IMR-90 (cell line): ENCODE measurements at places on chromosomes 7 and 10. TPM values are rescaled to one million over a fixed set of nuclear protein-coding genes. Genes with fewer than 3 reads are reported as not detected.
A peak's percentile ranks its signal among the peaks of the same experiment; 100 is the strongest.

- DNase-seq = no peak
- no peak overlapping the region for H3K4me3 ChIP-seq
- H3K36me3 ChIP-seq = 0 out of 2 replicates have a peak, but pooled peaks cover 1% of the 10 kb centered on the region
- no peaks in the 10 kb centered on the region for H3K27me3 ChIP-seq
Measured at GRCh38 chr10:102705531-102705930, 8.7 kb downstream of the ARL3 start.

GRCh38 chr10:47350671-47351640 is 2.8 kb downstream of the RBP3 start:
- no peak for DNase-seq
- H3K27ac ChIP-seq = no peak overlapping the region
- H3K4me1 ChIP-seq = no peaks in the 10 kb centered on the region
- H3K36me3 ChIP-seq = no peaks in the 10 kb centered on the region
- peaks cover 35% of the 10 kb centered on the region for H3K27me3 ChIP-seq
- H3K4me3 ChIP-seq = no peak overlapping the region

DNA sequence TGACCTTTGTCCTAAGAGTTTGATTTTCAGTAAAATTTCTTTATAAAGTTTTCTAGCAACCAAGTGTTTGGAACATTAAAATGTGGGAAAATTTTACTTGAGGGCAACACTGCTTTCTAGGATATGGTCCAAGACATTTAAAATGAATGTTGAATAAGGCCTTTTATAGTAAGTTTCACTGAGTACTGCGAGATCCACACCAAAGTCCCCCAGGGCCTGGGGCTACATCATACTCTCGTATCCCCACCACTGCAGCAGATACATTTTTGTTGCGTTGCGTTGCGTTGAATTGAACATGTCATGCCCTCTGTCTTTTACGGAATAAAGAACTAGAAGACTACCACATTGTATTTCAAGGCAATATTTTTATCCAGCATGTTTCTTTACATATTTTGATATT is 44.5 kb downstream of the PRTFDC1 start:
- H3K27ac ChIP-seq = no peak overlapping the region
- no peaks in the 10 kb centered on the region for H3K4me1 ChIP-seq
- DNase-seq = no peak
- H3K4me3 ChIP-seq = no peak overlapping the region
- no peaks in the 10 kb centered on the region for H3K27me3 ChIP-seq

GRCh38 chr10:85614566-85614965 is 752.0 kb downstream of the GRID1 start:
- no peak overlapping the region for H3K4me3 ChIP-seq
- H3K27ac ChIP-seq = no peak overlapping the region

- no peaks in the 10 kb centered on the region for H3K27me3 ChIP-seq
- H3K4me3 ChIP-seq = peak overlapping the region; percentile 91
Measured at GRCh38 chr7:5528071-5528814, 104.6 kb upstream of the TNRC18 start.

- peak overlapping the region; percentile 7; the same call in 1 of the 2 replicates for H3K27ac ChIP-seq
- H3K27me3 ChIP-seq = no peaks in the 10 kb centered on the region
- DNase-seq = peak; percentile 84
- peaks cover 2% of the 10 kb centered on the region; the same call in 1 of the 2 replicates for H3K36me3 ChIP-seq
Measured at GRCh38 chr7:116772423-116772863, 89.9 kb upstream of the CAPZA2 start.

Gene SEMA3D
- 10.8 and 13.6 TPM in 2 replicates for total RNA-seq

Gene DDC
- total RNA-seq = not detected in 2 replicates
